ENCODE measurements at places on chromosomes 6 and 20.

- no peak for DNase-seq
Measured at GRCh38 chr6:133132466-133132971, 108.6 kb upstream of the EYA4 start.

DNA sequence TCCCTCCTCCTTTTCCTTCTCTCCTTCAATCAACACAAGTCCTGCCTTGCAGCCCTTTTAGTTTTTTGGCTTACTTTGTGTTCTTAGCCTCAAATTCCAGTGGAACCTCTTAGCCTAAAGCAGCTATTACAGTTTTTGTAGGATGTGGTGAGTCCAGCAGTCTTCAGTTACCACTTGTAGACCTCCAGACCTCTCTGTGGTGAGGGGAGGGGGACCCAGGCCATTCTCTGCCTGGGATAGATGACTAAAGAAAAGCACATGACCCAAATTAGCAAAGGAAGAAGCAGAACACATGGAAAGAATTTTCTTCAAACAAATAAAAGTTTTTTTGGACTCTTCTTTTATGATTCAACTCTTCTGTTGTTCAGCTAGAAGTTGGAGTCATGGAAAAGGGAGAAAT, 246.5 kb downstream of the HAO1 start:
- DNase-seq = no peak

DNA sequence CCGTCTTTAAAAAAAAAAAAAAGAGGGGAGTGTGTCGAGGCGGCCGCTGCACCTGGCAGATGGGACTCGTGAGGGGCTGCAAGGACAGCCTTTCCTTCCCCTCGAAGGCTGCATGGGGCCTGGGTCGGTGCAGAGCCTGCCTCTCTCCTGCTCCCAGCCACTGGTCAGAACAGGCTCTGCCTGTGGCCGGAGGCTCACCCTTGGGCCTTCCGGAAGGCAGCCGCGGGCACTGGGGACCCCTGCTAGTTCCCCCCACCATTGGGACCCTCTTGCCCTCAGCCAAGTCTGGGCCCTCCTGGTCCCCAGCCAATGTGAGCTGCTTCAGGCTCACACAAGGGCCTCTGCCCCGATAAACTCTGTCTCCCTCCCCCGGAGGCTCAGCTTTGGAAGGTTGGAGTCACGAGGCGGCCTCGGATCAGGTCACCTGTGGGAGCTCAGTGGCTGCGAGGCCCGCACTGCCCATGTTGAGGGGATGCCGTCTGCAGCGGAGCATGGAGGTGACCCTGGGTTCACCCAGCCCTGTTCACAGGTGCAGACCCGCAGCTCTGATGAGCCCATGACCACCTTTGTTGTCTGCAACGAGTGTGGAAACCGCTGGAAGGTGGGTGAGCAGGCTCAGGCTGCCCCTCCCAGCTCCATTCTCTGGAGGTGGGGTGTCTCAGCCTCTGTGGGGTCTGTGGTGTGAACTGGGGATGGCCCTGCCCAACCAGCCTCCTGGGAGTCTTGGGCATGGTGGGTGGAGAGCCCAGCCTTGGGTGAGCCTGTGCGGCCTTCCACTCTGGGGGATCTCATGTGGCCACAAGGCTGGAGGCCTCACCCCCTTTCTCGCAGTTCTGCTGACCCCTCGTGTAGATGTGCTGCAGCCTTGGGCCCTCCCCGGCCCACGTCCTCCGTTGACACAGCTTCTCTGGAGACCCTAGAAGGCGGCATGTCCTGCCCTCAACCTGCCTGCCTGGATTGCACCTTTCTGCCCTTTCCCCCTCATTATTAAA, 7.7 kb downstream of the RGS19 start:
- DNase-seq = no peak

- peak; percentile 99 for DNase-seq
Measured at GRCh38 chr6:87731818-87732661, 30.0 kb upstream of the AKIRIN2 start.

- no peak for DNase-seq
Measured at GRCh38 chr6:89483111-89483720, 50.3 kb downstream of the ANKRD6 start.

DNA sequence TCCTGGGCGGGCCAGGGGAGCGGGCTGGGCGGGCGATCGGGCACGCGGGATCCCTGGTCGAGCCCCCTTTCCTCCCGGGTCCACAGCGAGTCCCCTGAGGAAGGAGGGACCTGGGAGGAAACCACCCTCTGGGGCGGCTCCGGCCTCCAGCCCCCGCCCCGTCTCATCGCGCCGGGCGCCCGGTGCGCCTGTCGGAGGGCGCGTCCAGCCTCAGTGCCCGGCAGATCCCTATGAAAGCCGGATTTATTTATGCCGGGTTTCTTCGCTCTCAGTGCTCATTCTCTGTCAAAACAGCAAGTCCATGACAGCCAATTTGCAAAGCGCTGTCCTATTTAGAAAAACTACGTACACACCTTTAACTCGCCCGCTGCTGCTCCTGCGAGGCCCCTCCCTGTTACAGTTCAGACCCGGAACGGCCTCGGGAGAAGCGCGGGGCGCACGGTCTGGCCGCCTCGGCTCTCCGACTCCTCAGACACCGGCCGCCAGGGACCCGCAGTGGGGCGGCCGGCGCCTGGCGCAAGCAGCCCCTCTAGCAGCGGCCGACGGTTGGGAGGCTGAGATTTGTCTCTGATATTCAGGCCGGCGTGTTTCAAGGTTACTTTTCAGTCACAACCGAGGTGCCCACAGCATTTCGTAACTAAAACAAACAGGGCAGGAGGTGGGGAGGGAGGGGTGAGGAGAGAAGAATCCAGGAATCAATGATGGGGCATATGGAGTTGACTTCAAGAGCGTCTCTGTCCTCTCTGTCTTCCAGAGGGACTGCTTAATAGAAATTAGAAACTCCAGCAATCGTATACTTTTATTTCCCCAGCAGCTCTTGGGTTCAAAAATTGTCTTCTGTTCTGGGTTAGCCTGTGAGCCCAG, 782 bp upstream of the FOXA2 start:
- DNase-seq = peak; percentile 57

DNA sequence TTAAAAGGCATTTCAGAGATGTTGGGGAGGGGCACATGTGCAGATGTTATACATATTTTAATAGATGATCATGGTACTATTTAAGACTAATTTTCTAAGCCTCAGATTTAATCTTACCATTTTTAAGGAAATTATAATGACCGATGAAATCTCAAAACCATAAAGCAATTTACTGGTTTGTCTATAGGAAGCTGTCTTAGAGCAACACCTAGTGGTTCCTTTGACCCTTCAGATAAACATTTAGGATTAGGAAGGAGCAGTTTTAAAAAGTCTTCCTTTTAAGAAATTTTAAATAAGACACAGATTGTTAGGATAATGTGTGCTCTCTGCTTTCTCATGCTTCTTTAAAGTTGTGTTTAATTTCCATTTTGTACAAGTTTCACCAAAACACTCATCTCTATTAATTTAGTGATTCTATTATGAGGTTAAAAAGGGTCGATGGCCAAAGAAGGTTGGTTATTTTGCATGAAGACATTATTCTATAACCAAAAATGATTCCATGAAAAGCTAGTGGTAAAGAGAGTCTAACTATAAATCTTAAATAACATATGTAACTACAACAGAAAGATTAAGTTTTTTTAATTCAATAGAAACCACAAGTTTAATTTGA, 376.4 kb downstream of the HACE1 start:
- DNase-seq = peak; percentile 40

GRCh38 chr6:37731888-37732287, 34.2 kb upstream of the MDGA1 start:
- peak; percentile 11 for DNase-seq

- no peak for DNase-seq
Measured at GRCh38 chr6:44833248-44833647, 445.7 kb downstream of the CDC5L start.

DNA sequence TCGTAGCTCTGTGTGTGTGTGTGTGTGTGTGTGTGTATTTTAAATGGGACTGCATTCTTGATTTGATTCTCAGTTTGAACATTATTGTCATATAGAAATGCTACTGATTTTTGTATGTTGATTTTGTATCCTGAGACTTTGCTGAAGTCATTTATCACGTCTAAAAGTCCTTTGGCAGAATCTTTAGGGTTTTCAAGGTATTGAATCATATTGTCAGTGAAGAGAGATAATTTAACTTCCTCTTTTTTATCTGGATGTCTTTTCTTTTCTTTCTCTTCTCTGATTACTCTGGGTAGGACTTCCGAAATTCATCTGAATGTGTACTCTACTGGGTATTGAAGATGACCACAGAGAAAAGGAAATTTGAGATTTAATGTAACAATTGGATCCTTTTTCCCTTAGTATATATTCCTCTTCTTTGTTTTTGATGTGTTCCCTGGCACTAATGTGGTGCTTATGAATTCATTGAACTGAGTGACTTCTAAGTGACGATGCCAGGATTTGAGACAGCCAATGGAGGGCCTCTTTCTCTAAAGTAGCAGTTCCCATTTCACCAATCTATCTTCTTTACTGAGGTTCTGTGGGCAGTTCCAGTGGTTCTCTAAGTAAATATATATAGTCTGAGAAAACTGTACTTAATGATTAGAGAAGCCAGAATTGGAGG, 47.6 kb downstream of the TNFAIP3 start:
- no peak for DNase-seq

GRCh38 chr20:64116541-64117431, 9.4 kb upstream of the NPBWR2 start:
- DNase-seq = no peak

- DNase-seq = no peak
Measured at GRCh38 chr6:93318121-93318520, 101.2 kb downstream of the EPHA7 start.

DNA sequence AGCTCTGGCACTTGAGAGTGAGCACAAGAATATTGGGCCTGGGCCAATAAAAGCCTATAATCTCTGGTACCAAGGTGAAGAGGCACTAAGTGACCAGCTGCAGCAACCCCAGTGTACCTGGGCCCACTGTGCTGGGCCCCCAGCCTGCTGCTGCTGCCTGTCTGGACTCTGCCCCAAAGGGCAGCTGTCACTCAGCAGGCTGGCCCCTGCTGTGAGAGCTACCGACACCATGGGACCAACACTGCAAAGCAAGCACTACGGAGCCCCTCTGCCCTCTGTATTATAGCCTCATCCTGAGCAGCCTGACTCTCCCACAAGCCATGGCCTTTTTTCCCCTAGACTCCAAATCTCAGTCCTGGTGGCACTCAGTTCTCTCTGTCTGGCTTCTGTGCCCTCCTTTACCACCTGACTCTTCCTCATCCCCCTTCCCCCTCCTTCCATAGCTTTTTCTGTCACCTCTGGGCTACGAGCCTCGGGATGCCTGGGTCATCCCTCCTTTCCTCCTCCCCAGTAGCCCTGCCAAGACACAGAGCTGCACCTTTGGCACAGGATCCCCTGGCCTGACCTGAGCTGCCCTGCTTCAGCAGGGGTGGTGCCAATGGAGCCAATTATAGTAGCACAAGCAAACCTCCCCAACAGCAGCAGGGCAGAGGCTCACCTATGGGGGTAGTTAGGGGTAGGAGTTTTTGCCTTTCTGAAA, 14.2 kb downstream of the RRP36 start:
- DNase-seq = no peak

GRCh38 chr6:62942000-62942399, 269.3 kb upstream of the FKBP1C start:
- no peak for DNase-seq

DNA sequence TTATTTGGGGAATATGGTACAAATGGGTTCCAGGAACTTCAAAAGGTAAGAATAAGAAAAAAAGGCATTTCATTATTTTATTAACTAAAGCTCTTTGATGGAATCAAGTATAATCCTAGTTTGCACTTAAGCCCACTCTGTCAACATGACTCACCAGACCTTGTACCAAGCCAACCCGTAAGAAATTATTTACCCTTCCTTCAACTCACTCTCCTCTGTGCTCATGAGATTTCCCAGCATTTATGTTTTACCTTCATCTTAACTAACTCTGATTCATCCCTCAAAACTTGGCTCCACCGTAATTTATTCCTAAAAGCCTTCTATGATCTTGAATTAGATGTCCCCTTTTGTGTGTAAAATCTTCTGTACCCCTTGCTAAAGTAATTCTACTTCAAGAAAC, 308.7 kb downstream of the PKHD1 start:
- DNase-seq = no peak

DNA sequence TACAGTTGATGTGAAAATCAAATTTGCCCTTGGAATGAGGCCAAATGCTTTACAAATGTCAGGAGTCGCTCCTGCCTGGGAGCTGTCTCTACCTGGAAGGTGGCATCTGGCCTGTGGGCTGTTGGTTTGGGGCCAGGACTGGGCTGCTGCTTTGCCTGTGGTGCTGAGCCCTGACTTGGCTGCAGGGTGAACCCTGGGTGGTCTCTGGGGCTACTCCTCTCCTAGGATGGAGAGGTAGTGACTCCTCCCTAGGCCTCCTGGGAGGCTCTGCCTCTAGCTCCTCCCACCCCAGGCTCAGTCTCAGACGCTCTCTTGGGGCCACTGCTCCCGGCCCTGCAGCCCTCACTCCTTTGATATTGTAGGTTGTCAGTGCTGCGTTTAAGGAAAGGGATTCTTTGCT, 47.5 kb downstream of the EFCAB8 start:
- DNase-seq = no peak

Data from epithelial cell of esophagus (primary cell).